Ovary (tissue), 10 donors: ENCODE measurements at places on chromosomes 11 and 22. TPM values are rescaled to one million over a fixed set of nuclear protein-coding genes. Genes with fewer than 3 reads are reported as not detected.

Gene RIBC2
- polyA plus RNA-seq, result 0.33 TPM

Gene TEX12
- 0.62 TPM for polyA plus RNA-seq

Gene PKP3
- 0.21 TPM for polyA plus RNA-seq

Gene PHOX2A
- polyA plus RNA-seq, result not detected

Gene INS
- not detected for polyA plus RNA-seq
